ENCODE measurements at places on chromosomes 2 and 18.

- no peak for DNase-seq
Observed at GRCh38 chr2:34373586-34374233, 774.6 kb upstream of the FAM98A start.

DNA sequence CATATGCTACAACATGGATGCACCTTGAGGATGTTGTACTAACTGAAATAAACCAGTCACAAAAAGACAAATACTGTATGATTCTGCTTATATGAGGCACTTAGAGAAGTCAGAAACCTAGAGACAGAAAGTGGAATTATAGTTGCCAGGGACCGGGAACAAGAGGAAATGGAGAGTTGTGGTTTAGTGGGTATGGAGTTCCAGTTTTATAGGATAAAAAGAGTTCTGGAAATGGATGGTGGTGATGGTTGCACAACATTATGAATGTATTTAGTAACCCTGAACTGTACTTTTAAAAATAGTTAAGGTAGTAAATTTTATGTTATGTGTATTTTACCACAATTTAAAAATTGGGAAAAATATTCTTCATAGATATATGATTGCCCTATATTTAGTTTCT, 97.7 kb downstream of the DPP4 start:
- no peak for DNase-seq

GRCh38 chr2:130307850-130308249, 34.8 kb upstream of the IMP4 start:
- no peak for DNase-seq

DNA sequence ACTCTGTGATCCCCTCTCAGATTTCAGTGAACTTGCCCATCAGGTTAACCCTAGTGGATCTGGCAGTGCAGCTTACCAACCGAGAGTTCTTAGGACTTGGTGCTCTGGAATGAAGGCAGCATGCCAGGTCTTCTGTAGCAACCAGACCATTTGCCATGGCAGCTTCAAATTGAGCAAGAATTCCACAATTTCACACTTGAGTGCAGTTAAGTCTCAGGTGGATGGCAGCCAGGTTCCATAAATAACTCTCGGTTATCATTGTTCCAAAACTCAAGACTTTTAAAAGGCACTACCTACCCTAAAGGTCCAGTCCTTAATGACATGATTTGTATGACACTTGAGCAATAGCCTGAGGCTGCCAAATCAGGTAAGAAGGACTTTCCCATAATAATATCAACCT, 48.1 kb downstream of the GALNT3 start:
- no peak for DNase-seq

GRCh38 chr2:105867587-105867986, 122.9 kb downstream of the NCK2 start:
- DNase-seq, result no peak

DNA sequence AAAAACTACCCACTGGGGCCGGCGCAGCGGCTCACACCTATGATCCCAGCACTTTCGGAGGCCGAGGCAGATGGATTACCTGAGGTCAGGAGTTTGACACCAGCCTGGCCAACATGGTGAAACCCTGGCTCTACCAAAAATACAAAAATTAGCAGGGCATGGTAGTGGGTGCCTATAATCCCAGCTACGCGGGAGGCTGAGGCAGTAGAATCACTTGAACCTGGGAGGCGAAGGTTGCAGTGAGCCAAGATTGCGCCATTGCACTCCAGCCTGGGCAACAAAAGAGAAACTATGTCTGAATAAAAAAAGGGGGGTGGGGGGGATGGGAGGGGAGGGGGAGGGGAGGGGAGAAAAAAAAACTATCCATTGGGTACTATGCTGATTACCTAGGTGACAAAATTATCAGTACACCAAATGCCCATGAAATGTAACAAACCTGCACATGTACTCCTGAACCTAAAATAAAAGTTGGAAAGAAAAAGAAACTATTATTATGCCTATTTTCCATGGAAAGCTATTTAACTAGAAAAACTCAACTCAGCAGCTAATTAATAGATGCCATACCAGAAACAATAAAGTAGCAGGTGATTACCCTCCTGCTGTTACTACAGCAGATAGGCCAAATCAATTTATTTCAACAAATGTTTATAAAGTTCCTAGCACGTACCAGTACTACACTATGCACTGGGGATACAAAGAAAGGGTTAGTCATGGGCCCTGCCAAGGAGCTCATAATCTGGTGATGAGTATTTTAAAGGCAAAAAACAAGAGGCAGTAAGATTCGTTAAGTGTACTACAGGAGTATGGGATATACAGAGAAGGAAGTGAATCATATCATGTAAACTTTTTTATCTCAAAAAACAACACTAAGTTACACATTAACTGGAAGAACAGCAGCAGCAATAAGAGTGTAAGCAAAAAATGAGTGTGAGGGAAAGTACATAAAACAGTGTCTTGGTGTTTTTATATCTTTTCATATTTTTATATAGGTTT, 112.8 kb upstream of the SLC39A10 start:
- no peak for DNase-seq

- no peak for DNase-seq
Observed at GRCh38 chr2:160257743-160258491, 57.8 kb upstream of the ITGB6 start.

DNA sequence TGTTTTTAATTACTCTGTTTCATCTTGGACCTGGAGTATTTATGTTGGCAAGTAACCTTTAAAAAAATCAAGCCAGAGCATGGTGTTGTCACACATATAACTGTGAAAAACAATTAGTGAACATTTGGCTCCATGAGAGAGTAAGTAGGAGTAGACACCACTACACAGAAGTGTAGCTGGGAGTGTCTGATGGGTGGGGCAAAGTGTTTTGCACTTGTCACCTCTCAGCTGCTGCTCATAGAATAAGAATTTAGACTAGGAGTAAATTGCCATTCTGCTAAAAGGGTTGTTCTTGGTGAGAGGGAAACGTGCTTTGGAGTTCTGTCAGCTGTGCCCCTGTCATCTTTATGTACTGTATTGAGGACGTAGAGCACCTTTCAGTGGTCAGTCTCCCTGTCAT, 114.5 kb downstream of the TTC27 start:
- DNase-seq, result no peak

DNA sequence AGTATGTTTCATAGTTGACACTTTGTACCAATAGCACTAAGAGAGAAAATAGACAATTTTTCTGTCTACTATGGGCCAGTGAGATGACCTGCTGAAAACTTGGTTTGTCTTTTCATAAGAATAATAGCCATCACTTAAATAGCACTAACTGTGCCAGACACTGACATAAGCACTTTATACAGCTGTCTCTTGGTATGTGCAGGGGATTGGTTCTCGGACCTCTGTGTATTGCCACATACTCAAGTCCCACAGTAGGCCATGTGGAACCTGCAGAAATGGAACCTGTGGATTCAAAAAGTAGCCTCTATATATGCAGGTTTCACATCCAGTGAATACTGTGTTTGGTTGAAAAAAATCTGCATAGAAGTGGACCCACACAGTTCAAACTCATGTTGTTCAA, 126.7 kb downstream of the XRCC5 start:
- no peak for DNase-seq

DNA sequence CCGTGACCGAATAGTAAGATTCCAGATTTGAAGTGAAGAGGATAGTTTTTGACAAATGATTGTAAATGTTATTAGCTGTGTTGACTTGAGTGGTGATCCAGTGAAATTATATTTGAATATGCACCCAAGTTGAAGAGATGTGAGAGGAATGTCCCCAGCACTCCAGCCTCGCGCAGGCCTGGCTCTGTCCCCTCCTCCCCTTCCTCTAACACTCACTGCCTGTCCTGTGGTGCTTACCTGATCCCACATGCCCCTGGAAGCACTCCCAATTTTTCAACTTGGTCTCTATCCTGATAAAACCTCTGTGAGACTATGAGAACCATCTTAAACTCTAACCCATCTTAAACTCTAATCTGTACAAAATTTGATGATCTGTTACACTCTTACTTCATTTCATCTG, 154.7 kb upstream of the LRP1B start:
- no peak for DNase-seq

DNA sequence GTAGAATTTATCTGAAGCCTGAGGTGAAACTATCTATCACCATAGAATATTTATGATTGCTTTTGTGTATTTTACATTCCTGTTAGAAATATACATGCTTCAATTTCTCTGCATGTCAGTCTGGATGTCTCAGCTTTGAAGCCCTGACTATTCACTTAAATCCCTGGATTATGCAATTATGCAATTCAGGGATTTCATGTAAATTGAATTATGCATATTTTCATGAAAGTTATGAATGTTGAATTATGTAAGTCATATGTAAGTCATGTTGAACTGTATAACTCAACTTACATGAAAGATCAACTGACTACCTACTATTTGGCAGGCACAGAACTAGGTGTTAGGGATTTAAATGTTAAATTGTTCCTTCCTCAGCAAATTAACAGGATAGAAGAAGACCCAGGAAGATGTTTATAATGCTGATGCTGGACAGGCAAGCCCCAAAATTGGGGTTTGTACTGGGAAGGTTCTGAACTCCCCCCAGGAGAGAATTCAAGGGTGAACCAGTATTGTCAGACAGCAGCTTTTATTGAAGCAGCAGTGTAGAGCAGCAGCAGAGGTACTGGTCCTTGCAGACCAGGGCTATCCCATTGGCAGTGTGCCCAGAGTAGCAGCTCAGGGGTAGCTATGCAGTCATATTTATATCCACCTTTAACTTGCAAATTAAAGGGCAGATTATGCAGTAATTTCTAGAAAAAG, 236.5 kb downstream of the ZNF804A start:
- no peak for DNase-seq

DNA sequence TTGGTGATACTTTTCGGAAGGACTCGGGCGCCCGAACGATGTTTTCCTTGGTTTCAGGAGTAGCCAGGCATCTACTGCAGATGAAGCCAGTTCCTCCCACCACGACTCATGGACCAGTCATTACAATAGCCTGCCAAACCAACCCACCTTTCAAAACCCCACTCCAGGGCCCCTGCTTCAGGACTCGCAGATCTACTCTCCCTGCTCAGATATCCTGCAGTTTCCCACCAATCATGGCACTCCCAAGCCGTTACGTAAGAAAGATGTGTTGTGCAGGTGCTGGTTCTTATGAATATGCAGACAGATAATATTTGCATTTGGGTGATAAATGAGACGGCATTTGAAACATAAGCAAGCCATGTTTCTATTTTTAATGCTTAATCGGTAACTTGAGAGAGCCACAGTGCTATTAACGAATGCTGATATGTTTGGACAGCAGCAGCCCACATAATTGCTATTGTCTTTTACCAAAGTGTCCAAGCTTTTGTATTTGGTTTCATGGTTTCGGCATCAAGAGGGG, 3.5 kb upstream of the CYS1 start:
- peak; percentile 17 for DNase-seq

- no peak for DNase-seq
Observed at GRCh38 chr2:109236147-109236546, 107.1 kb downstream of the SH3RF3 start.

DNA sequence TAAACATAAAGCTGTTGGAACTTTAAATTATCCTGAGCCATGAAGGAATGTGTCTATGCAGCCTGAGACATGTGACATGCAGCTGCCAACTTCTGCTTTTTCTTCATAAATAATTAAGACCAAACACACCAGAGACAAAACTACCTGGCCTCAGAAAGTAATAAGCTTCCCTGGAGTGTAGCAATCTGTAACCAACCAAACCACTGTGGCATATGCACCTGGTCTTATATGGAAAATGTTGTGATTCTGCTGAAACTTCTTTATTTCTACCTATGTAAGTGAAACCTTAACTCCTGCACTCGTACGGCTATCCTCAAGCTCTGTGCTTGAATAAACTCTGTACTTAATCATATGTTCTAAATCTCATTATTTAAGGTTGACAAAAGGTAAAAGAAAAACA, 515.0 kb downstream of the TMEM182 start:
- no peak for DNase-seq

- DNase-seq, result no peak
Observed at GRCh38 chr2:200649724-200650123, 63.9 kb downstream of the AOX1 start.

DNA sequence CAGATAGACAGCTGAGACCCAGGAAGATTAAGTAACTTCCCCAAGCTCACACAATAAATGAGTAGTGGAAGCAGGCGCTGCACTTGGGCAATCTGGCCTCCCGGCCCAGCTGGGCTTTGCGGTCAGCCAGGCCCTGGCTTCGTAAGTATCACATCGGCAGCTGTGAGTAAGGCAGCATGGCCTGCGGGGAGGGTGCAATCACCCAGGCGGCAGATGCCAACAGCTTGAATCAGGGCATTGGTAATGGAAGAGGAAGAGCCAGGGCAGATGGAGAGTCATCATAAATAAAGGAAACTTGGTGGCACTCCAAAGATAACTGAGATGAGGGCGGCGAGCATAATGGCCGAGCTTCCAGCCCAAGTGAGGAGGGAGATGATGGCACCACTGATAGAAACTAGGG, 217.9 kb upstream of the PID1 start:
- no peak for DNase-seq

DNA sequence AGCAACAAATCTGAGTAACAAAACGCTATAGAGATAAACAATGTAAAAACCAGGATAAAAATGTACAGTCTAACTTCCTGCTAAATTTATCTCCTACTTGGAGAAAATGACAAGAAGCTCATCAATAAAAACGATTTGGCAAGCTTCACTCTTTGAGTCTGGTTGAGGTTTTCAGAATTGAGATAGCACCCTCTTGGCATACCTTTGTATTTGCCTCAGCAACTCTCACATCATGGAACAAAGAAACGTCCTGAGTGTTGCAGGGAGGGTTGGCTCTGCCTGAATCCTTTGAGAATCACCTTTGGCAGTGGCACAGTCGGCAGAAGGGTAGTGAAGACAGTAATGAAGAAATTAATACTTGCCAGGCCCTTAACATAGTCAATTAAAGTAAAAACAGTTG, 430.6 kb downstream of the GRB14 start:
- DNase-seq, result no peak

- DNase-seq, result no peak
Observed at GRCh38 chr2:20557635-20558034, 93.3 kb downstream of the HS1BP3 start.

DNA sequence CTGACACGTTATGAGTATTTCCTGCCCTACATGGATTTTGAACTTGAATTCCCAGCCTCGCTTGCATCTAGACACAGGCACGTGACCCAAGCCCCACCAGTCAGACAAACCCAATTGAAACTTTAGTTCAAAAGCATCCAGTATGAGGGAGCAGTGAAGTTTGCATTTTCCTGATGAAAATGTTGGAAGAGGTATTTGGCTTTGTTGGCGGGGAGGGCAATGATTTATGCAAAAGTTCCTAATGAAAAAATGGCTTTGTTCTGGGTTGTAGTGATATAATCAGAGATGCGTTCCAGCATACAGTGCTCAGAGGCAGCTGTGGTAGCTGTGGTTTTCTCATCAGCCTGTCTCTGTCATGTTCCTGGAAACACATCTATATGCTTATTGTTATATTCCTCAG, 36.8 kb upstream of the CPS1 start:
- no peak for DNase-seq

GRCh38 chr2:40760071-40760666, 308.3 kb upstream of the SLC8A1 start:
- no peak for DNase-seq

Measured in K562 (cell line).